GM10248 (cell line): ENCODE measurements at places on chromosomes 13 and 19.
A peak's percentile ranks its signal among the peaks of the same experiment; 100 is the strongest.

DNA sequence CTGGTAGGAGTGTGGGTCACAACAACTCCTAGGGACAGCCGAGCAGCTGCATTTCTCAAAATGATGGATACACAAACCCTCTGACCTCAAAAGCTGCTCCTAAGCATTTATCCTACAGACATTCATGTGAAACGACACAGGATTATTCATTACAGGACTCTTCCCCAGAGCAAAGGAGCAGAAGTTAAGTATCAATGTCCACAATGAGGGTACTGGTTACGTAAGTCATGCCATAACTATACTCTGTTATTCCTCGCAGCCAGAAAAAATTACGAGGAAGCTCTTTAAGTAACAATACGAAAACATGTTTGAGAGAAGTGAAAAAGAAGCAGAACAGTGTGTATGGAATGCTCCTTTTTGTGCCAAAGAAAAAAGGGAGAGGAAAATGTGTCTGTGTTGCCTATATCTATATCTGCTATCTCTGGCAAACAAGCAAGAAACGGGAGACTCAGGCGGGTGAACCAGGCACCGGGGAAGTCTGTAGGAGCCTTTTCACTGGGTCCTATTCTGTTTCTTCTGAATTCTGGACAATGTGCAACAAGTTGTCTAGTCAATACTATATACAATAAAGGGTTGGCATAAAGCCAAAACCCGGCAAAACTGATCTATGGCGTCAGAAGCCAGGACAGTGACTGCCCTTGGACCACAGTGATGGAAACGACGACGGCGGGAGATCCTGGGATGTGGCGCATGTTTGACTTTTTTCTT lies 1.3 kb downstream of the ISOC2 start:
- DNase-seq: no peak

DNA sequence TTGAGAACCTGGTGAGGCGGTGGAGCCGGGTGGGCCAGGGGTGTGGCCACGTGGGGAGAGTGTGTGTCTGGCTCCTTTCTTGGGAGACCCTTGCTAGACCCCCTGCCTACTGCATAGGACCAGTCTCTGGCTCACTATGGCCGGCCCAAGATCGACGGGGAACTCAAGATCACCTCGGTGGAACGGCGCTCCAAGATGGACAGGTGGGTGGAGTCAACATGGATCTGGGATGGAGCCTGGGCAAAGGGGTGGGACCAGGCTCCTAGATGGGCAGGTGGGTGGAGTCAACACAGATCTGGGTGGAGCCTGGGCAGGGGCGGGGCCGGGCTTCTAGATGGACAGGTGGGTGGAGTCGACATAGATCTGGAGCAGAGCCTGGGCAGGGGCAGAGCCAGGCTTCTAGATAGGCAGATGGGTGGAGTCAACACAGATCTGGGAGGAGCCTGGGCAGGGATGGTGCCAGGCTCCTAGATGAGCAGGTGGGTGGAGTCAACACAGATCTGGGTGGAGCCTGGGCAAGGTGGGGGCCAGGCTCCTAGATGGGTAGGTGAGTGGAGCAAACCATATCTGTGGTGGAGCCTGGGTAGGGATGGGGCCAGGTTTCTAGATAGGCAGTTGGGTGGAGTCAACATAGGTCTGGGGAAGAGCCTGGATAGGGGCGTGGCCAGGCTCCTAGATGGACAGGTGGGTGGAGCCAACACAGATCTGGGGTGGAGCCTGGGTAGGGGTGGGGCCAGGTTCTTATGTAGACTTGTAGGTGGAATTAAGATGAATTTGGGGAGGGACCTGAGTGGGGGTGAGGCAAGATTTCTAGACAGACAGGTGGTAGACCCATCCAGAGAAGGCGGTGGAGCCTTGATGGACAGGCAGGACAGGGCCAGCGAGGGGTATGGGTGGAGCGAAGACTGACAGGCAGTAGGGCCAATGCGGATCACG lies 56.5 kb downstream of the VAV1 start:
- peak; percentile 58 for DNase-seq

GRCh38 chr19:48469289-48469881 lies at the start of gene CYTH2:
Gene CYTH2 (plus strand): TSS chr19:48469369. CDS start chr19:48469508, 139 bp downstream.
- peak; percentile 74 for DNase-seq

DNA sequence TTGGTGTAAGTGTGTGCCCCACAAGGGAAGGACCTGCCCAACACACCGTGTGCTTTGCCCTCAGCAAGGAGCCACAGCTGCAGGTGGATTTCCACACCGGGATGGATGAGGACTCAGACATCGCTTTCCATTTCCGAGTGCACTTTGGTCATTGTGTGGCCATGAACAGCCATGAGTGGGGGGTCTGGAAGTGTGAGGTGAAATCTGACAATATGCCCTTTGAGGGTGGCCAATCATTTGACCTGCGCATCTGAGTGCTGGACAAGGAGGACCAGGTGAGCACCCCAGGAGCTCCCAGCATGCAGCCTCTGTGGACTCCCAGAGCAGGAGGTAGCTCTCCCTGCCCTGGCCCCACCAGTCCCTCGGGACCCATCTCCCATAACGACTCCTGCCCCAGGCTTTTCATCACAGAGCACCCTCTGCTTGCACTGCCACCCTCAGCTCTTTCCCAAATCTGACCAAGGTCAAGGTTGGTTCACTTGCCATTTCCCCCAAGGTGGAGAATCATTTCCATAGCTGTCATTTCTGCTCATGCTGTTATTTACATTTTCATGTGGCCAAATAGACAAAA lies 13.2 kb upstream of the EID2 start:
- DNase-seq: no peak

GRCh38 chr19:31146015-31146414 lies 203.2 kb downstream of the TSHZ3 start:
- no peak for DNase-seq

GRCh38 chr13:85527316-85527715 lies 271.9 kb downstream of the SLITRK6 start:
- no peak for DNase-seq

GRCh38 chr13:72384879-72385278 lies 342.6 kb downstream of the MZT1 start:
- no peak for DNase-seq
